Muscle of leg (tissue), 16 donors: ENCODE measurements at places on chromosomes 1 and 21. TPM values are rescaled to one million over a fixed set of nuclear protein-coding genes. Genes with fewer than 3 reads are reported as not detected.

The SOX13 gene
- 11.0 TPM for total RNA-seq

The PLPP3 gene
- 136 TPM for total RNA-seq

The SF3B4 gene
- total RNA-seq = 7.1 TPM

GRCh38 chr1:22978299-22978698, 5.6 kb upstream of the LACTBL1 start:
- H3K4me3 ChIP-seq = no peak overlapping the region
- no peaks in the 10 kb centered on the region for H3K4me1 ChIP-seq
- H3K36me3 ChIP-seq = no peaks in the 10 kb centered on the region
- no peak for DNase-seq

DNA sequence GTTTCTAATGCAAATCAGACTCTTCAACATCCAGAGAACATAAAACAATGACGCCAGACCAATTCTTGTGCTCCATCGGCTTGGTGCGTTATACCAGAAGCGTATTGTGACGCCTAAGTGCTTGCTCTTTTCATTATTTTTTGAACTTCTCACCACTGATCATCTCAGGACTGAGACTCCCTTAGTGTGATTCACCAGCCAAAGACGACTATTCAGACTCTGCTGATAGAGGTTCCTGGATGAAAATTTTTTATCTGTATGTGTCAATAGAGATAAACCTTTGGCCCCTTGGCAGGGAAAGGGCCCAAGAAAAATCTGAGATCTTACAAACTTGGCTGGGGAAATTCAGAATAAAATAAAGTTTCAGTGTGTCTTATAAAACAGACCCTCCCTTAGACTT, 856 bp upstream of the GREM2 start:
- no peak for DNase-seq
- peaks cover 2% of the 10 kb centered on the region for H3K4me1 ChIP-seq
- H3K4me3 ChIP-seq = no peak overlapping the region
- no peaks in the 10 kb centered on the region for H3K36me3 ChIP-seq
- no peak overlapping the region for H3K27ac ChIP-seq

GRCh38 chr1:151130987-151131586, 15.3 kb downstream of the SEMA6C start:
- H3K36me3 ChIP-seq = peaks cover 30% of the 10 kb centered on the region
- peak overlapping the region; percentile 74 for H3K27ac ChIP-seq
- H3K4me3 ChIP-seq = peak overlapping the region; percentile 41
- DNase-seq = peak; percentile 95
- no peaks in the 10 kb centered on the region for H3K27me3 ChIP-seq

DNA sequence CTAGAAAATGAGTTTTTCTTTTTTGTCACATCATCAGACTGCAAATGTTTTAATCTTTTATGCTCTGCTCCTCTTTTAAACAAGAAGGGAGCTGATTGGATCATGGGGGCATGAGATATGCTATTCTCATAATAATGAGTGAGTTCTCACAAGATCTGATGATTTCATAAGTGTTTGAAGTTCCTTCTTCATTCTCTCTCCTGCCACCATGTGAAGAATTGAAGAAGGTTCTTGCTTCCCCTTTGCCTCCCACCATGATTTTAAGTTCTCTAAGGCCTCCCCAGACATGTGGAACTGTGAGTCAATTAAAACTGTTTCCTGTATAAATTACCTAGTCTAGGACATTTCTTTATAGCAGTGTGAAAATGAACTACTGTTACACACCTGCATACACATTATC, 218.2 kb downstream of the NRIP1 start:
- H3K4me3 ChIP-seq = no peak overlapping the region
- H3K27me3 ChIP-seq = no peaks in the 10 kb centered on the region
- no peaks in the 10 kb centered on the region for H3K4me1 ChIP-seq
- H3K36me3 ChIP-seq = no peaks in the 10 kb centered on the region
- no peak overlapping the region for H3K27ac ChIP-seq
